NCI-H1105 (cell line): ENCODE measurements at places on chromosomes 16 and 17.

DNA sequence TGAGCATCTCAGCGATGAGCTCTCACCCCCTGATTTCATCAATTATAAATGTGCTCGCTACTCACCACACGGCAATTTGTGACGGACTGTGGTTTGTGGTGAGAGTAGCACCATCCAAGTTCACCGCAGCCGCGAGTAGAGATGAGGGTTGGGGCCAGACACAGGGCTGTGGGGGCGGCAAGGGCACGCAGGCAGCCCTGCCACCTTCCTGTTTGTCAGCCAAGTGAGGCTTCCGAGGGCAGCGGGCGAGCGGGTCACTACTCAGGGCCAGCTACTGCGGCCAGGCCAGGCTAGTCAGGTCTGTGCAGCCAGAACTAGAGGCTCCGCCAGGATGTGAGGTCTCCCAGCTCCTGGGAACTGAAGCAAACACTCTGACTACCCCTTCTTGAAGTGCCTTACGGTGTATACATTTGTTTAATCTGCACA is 39.6 kb upstream of the MEOX1 start:
- no peak for DNase-seq

DNA sequence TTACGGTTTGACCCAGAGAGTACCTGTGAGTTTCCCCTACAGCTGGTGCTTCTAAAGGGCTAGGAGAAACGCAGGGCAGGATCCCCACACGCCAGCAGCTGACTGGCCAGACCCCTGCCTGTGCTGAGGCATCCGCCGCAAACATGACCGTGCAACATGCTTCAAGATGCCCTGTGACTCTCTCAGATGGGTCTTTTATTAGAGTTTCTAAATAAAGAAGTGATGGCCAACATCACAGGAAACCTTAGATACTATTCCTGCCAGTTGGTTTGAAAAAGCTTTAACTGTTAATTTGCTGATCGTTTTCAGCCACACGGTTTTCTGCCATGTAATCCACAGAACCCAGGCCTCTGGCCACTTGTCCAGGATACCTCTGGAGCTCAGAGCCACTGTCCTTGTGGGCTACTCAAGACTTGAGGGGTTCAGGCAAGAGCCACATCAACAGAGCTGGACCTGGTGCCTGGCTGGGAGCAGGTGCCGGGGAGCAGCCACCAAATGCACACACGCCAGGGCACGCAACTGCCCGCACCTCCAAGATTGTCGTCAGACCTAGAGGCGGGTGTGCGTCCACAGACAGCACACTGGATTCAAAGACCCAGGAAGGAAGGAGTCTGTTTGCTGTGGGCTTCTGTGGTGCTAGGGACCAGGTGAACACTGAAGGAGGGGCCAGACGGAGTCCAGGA is 118.4 kb downstream of the ZNF778 start:
- no peak for DNase-seq

DNA sequence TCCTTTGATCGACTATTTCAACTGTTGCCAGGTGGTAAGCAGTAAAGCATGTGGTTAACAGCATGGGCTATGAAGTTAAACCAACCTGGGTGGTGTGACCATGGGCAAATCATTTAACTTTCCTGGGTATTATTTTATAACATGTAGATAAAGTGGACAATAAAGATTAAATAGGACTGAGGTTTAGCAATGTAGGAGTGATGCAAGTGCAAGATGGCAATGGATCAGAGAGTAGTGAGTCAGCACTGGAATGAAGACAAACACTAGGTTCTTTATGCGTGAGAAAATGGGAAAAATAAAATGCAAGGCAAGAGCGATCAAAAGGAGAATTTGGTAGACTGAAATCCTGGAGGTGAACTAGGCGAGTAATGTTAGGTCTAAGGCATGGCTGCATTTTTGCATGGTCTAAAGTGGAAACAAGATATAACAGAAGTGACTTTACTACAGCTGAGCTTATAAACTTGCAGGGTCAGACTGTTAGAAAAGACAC is 222.4 kb upstream of the AXIN2 start:
- no peak for DNase-seq

DNA sequence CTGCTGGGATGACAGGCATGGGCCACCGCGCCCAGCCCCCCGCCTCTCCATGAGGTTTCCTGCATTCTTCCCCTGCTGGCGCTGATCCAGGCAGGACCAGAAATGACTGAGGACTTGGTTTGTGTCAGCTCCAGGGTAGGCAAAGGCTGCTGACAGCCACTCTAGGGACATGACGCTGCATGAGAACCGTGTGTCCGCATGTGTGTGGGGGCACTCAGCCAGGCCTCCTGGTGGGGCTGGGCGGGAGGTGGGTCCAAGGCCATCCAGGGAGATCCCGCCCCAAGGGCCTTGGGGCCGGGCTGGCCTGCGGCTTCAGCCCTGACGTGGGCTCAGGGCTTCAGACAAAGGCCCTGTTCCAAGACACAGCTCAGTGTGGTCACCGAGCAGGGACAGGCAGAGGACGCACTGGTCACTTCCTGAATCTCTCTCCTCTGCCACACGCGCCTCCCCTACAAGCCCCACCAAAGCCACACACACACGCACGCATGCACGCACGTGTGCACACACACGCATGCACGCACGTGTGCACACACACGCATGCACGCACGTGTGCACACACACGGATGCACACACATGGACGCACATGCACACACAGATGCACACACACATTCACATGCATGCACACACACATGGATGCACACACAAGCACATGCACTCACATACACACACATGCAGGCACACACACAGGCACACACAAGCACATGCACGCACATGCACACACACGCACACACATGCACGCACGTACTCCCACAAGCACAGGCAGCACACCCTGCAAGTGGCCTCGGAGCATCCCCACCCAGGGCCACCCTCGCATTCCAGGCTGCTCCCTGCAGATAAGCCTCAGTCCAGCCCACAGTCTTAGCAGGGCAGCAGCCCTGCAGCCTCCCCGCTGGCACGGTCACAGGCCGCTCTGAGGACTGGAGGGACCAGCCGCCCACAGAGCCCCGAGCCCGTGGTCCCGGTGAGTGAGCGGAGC is 5.3 kb upstream of the TMEM204 start:
- DNase-seq: no peak

DNA sequence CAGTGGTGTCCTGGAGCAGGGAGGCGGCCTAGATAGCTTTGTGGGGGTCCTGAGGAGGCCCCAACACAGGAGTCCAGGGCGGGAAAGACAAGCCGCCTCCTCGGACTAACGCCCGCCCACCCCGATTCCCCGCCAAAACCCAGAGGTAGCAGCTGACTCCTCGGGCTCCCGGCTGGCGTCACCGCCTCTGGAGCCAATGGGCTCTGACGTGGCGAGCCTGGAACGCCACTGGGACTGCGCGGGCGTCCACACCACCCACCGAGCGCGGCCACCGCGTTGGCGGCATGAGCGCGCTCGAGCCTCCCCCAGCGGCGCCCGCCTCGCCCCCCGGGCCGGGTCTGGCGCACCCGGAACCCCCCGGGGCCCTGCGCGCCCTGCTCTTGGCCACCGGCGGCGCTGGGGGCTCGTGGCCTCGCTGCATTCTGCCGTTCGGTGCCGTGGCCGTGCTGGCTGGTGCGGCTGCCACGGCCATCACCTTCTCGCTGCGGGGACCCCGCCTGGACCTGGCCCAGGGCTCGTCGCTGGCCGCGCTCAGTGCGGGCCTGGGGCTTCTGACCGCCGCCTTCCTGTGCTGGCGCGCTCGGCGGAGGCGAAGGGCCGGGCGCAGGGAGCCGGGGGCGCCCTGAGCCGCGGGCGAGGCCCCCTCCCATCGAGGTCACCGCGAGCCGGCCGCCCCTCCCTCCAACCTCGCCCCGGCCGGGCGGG is 3.4 kb upstream of the NTN3 start:
- DNase-seq: peak; percentile 72

- DNase-seq: no peak
Measured at GRCh38 chr17:81396722-81397313, 1.6 kb downstream of the BAHCC1 start.

- DNase-seq: no peak
Measured at GRCh38 chr17:80987941-80988461, 3.6 kb upstream of the CHMP6 start.

GRCh38 chr16:77834635-77835540 is 46.5 kb downstream of the VAT1L start:
- DNase-seq: no peak

- peak; percentile 52 for DNase-seq
Measured at GRCh38 chr17:79183293-79184158, 108.9 kb downstream of the ENGASE start.

DNA sequence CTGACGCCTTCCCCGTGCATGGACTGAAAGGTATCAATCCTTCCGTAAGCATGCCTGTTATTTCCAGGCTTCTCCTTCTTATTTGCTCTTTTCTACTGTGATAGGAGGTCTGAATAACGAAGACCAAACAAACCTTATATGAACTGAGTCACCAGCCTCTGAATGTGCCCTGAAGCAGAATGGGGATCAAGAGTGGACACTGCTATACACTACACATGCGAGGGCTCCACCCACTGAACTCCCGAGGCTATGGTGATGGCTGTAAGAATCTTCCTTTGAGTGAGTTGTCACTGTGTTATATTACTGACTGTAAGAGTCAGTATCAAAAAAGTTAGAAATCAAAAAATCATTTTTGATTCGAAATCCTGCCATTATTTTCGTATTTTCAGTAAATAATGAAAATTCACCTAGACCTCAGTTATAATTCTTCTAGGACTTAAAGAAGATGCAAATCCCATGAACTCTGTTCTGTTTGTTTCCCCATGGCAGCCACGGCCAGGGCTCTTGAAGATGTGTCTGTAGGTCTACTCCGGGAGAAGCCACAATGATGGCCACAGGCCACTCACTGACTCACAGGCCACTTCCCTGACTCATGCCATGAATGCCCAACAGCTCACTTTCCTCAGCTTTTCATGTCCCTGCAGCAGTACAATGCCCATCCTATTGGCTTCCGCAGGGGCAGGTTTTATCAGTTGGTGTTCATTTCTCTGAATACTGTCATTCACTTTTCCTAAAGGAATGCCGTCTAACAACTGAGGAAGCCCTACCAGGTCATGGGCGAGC is 54.7 kb downstream of the ZZEF1 start:
- no peak for DNase-seq

DNA sequence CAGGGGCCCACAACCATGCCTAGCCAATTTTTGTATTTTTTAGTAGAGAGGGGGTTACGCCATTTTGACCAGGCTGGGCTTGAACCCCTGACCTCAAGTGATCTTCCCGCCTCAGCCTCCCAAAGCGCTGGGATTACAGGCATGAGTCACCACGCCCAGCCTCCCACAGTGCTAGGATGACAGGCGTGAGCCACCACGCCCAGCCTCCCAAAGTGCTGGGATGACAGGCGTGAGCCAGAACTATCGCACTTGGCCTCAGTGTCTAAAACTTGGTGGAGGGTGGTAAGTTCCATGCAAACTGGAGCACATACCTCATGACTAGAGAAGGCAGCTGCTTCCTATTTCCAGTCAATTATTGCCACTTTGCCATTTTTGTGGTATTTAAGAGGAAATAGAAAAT is 7.1 kb downstream of the HSD17B2 start:
- DNase-seq: no peak

GRCh38 chr16:87068762-87069150 is 248.4 kb downstream of the C16orf95 start:
- no peak for DNase-seq

DNA sequence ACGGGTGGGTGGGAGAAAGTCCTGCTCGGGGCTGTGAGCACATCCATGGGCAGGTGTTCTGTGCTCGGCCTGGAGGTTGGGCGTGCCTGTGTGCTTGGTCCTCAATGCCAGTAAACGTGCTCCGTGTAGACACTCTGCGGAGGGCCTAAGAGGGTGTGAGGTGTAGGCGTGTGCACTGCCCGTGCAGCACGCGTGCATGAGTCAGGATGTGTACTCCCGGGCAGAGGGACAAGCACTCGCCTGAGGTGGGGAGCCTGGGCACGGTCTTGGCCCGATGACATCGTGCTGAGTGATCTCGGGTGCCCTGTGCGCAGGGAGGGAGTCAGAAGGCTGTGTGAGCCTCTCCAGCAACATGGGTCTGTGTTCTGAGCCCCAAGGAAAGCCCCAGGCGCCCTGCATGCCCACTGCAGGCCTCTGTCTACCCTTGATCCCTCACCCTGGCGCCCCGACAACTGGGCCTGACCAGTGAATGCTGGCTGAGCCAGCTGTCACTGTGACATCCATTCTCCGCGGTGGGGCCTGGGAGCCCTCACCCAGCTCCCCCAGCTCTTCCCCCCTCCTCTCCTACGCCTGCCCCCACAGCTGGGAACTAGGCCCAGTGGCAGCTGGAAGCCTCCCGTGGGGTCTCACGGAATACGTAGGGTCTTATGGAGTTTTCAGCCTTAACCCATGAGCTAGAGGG is 23.5 kb upstream of the NXPH3 start:
- no peak for DNase-seq

DNA sequence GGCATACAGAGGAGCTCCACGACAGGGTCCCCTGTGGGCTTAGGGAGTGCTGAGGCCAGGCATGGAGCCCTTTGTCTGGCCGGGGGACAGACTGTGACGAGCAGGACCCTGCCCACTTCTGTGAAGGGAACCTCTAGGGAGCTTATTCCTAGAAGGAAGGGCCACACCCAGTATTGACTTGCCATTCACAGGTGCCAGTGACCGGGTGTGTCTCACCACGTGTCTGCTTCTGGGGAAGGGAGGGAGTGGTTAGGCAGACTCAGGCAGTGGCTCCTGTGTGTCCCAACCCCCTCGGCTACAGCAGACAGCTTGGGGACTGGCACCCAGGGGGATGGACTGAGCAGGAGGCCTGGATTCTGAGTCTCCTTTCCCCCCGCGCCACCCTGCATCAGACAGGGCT is 57.2 kb downstream of the SOCS1 start:
- no peak for DNase-seq

- DNase-seq: no peak
Measured at GRCh38 chr17:9223531-9223930, 202.2 kb downstream of the NTN1 start.

GRCh38 chr16:4913130-4913773 is 23.7 kb downstream of the PPL start:
- no peak for DNase-seq

GRCh38 chr16:83312718-83313245 is 495.0 kb upstream of the HSBP1 start:
- no peak for DNase-seq

DNA sequence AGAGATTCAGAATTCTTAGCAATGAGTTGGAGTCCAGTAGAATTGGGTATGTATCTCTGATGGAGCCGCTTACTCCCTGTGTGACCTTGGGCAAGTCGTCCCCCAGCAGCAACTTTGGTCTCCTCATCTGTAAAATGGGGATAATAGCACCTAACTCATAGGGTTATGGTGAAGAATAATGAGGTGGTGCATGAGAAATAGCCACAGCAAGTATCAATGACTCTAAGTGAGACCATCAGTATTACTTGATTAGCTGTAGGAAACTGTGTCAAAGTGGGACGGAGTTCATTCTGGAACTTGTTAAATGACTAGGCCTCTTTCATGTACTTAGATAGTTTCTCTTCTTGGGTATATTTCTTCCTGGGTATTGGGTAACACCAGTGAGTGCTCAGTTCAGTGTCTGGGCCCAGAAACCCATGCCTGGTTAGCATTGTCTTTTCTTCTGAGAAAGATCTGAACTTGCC is 6.4 kb downstream of the PRKCB start:
- no peak for DNase-seq
